ENCODE measurements at places on chromosomes 5 and 9.
A peak's percentile ranks its signal among the peaks of the same experiment; 100 is the strongest.

- no peaks in the 10 kb centered on the region for H3K27me3 ChIP-seq
- no peak overlapping the region for H3K4me3 ChIP-seq
- no peak overlapping the region for H3K27ac ChIP-seq
- peaks cover 13% of the 10 kb centered on the region for H3K4me1 ChIP-seq
- no peak for DNase-seq
Measured at GRCh38 chr9:135909371-135909770, 2.0 kb upstream of the CAMSAP1 start.

DNA sequence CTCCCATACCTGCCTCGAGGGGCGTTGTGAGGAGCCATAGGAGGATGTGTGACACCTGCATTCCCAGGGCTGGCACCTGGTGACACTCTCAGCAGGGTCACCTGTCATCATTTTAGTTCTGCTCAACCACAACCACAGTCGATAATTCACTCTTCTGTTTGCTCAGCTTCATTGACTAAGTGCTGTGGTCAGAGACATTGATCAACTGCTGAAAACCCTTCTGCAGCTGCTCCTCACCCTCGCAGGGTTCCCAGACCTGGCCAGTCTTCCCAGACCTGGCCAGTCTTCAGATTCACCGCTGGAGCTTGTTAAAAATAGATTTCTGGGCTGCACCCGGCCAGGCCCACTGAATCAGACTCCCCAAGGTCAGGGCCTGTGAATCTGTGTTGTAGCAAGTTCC lies 92.8 kb downstream of the MVB12B start:
- H3K27me3 ChIP-seq, result no peaks in the 10 kb centered on the region
- no peak for DNase-seq
- H3K27ac ChIP-seq, result no peak overlapping the region
- peaks cover 13% of the 10 kb centered on the region for H3K36me3 ChIP-seq

DNA sequence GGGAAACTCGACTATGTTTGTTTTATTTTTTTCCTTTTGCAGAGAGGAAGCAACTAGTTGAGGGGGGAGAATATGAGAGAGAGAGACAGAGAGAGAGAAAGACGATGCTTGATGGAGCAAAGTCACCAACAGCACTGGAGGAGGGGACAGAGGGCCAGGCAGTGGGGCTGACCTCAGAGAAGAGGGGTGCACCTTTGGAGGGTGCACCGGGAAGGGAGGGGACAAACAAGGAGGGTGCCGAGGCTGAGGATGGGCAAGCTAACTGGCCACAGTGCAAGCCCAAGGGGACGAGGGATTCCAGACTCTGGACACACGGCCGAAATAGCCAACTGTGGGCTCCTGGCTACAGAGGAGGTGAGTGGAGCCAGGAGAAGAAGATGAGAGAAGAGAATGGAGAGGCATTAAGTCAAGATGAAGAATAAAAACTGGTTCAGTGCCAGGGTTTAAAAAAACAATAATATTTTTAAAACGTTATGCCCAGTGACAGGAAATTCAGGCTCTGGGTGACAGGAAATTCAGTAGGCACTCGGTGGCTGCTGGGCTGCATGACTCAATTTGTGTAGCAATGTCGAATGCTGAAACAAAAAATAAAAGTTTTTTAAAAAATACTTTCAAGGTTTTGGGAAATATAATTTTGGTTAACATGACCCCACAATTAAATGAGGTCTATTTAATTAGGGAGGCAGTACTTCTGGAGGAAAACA lies 13.3 kb upstream of the GLRX start:
- DNase-seq, result peak; percentile 49
- no peaks in the 10 kb centered on the region for H3K36me3 ChIP-seq
- no peak overlapping the region for H3K27ac ChIP-seq
- peaks cover 2% of the 10 kb centered on the region for H3K4me1 ChIP-seq
- H3K27me3 ChIP-seq, result no peaks in the 10 kb centered on the region
- no peak overlapping the region for H3K4me3 ChIP-seq

- H3K36me3 ChIP-seq, result peaks cover 39% of the 10 kb centered on the region
- H3K27ac ChIP-seq, result peak overlapping the region; percentile 100
- DNase-seq, result no peak
- H3K27me3 ChIP-seq, result no peaks in the 10 kb centered on the region
- peaks cover 22% of the 10 kb centered on the region for H3K4me1 ChIP-seq
- H3K4me3 ChIP-seq, result no peak overlapping the region
Measured at GRCh38 chr9:710951-711745, 130.3 kb upstream of the DMRT1 start.

- DNase-seq, result no peak
- H3K27ac ChIP-seq, result no peak overlapping the region
- H3K36me3 ChIP-seq, result no peaks in the 10 kb centered on the region
- H3K4me3 ChIP-seq, result no peak overlapping the region
Measured at GRCh38 chr5:52491818-52492217, 295.9 kb upstream of the ITGA1 start.

DNA sequence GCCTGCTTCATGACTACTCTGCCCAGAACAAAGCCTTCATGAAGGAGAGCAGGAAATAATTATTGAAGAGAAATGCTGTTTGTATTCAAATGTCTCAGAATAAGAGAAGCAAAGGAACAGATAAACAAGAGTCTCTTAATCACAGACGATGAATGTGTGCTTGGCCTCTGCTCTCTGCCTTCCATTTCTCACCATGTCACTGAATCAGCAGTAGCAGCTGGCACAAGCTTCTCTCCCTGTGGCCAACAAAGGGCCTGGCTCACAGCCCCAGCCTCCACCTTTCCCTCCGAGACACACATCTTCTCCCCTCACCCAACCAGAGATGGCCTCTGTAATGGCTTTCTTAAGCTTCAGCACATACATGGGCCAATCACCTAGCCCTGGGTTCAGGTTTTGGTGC lies 128.1 kb upstream of the SLIT3 start:
- H3K4me3 ChIP-seq, result no peak overlapping the region
- DNase-seq, result no peak
- H3K4me1 ChIP-seq, result peaks cover 3% of the 10 kb centered on the region
- H3K36me3 ChIP-seq, result no peaks in the 10 kb centered on the region
- H3K27ac ChIP-seq, result no peak overlapping the region

DNA sequence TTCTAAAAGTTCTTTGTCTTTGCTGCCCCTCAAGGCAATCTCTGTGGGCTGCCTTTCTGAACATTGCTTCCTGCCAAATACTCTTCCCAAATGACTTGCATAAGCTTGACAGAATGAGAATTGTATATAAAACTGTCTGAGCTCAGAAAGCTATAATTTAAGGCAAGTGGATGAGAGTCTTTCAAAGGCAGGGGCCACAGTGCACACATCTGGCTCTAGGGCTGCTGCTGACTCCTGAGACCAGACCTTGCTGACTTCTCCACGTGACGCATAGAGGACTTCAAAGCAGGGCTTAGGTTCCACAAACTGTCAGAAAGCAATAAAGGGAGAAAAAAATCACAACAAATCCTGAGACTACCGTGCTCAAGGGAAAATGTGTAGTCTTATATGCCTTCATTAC lies 79.4 kb upstream of the DIRAS2 start:
- H3K27me3 ChIP-seq, result no peaks in the 10 kb centered on the region
- no peak overlapping the region for H3K4me3 ChIP-seq
- H3K36me3 ChIP-seq, result no peaks in the 10 kb centered on the region
- no peak for DNase-seq
- H3K27ac ChIP-seq, result no peak overlapping the region
- H3K4me1 ChIP-seq, result no peaks in the 10 kb centered on the region

- no peaks in the 10 kb centered on the region for H3K36me3 ChIP-seq
- H3K4me3 ChIP-seq, result no peak overlapping the region
- H3K27ac ChIP-seq, result no peak overlapping the region
- H3K4me1 ChIP-seq, result peaks cover 25% of the 10 kb centered on the region
- no peaks in the 10 kb centered on the region for H3K27me3 ChIP-seq
- DNase-seq, result no peak
Measured at GRCh38 chr9:99052815-99053715, 51.8 kb upstream of the TGFBR1 start.

DNA sequence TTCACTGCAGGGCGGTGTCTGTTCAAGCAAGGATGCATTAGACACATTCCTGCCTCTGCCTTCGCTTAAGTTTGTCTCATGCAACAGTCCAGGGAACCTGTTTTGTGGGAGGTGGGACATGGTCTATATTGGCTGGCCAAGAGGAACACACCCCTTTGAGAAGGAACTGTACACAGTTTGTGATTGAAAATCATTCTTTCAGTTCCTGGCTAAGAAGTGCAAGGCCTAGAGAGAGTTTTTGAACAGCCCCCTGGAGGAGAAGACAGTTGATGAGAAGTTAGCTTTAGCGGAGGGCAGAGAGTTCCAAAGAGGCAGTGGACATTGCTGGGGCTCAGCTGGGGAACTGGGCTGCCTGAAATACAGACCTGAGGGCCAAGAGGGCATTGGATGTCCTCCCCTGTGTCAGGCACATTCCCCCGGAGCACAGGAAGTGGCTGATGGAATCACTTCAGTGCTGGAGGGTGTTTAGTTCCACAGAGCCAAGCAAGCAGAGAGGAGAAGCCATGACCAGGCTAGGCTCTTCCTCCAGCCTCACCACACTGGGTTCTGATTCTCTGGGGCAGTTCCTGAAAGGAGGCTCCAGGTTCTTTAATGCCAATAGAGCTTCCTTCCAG lies 66.6 kb downstream of the RGS3 start:
- H3K4me3 ChIP-seq, result no peak overlapping the region
- peak; percentile 46 for DNase-seq
- H3K27me3 ChIP-seq, result no peaks in the 10 kb centered on the region
- peak overlapping the region; percentile 65 for H3K27ac ChIP-seq
- peaks cover 4% of the 10 kb centered on the region for H3K36me3 ChIP-seq
- peaks cover 40% of the 10 kb centered on the region for H3K4me1 ChIP-seq

DNA sequence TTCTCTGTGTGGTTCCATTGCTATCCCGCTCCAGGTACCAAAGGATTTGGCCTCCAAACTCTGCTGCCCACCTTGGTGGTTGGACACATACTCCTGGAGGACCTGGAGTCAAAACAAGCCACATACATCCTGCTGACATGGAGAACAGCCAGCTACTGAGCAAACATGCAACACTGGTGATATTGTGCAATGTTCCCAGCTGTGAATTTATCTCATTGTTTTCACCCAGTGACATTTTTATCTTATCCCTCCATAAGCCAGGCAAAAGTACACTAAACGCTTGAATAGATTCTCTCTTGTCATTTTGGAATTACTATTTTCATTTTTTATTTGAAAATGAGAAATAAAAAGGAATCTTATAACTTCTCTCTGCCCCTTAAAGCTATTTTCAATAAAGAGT lies 11.1 kb upstream of the CTSL start:
- no peaks in the 10 kb centered on the region for H3K36me3 ChIP-seq
- no peak overlapping the region for H3K27ac ChIP-seq
- DNase-seq, result peak; percentile 66
- no peaks in the 10 kb centered on the region for H3K27me3 ChIP-seq
- peaks cover 9% of the 10 kb centered on the region for H3K4me1 ChIP-seq

- no peak for DNase-seq
- H3K4me1 ChIP-seq, result no peaks in the 10 kb centered on the region
- H3K4me3 ChIP-seq, result no peak overlapping the region
- no peak overlapping the region for H3K27ac ChIP-seq
Measured at GRCh38 chr5:139126711-139127111, 71.5 kb downstream of the SIL1 start.

GRCh38 chr5:6469836-6470235 lies 21.2 kb downstream of the UBE2QL1 start:
- no peak overlapping the region for H3K27ac ChIP-seq
- no peak for DNase-seq
- no peaks in the 10 kb centered on the region for H3K27me3 ChIP-seq

DNA sequence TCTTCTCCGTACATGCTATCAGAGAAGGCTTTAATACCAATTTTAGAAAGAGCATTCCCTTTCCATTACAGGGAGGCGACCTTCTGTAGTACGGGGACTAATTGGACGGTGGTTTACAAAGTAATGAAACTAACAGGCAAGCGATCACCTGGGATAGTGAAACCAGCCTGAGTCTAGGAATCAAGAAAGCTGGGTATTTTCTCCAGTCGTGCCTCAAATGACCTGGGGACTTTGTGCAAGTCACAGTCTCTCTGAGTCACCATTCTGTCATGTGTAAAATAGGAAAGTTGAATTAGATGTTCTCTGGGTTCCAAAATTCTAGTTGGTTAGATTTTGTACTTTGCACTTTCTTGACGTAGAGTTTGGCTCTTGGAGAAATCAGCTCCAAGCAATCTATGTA lies 22.7 kb upstream of the SSBP2 start:
- H3K27me3 ChIP-seq, result no peaks in the 10 kb centered on the region
- DNase-seq, result no peak
- H3K36me3 ChIP-seq, result no peaks in the 10 kb centered on the region
- H3K4me1 ChIP-seq, result no peaks in the 10 kb centered on the region
- H3K27ac ChIP-seq, result no peak overlapping the region
- no peak overlapping the region for H3K4me3 ChIP-seq

- no peaks in the 10 kb centered on the region for H3K27me3 ChIP-seq
- no peak for DNase-seq
- H3K4me3 ChIP-seq, result no peak overlapping the region
- peaks cover 33% of the 10 kb centered on the region for H3K36me3 ChIP-seq
Measured at GRCh38 chr5:138351056-138351455, 1.4 kb upstream of the KDM3B start.

GRCh38 chr9:108830272-108830671 lies 25.5 kb downstream of the ACTL7B start:
- no peaks in the 10 kb centered on the region for H3K4me1 ChIP-seq
- H3K4me3 ChIP-seq, result no peak overlapping the region
- no peaks in the 10 kb centered on the region for H3K36me3 ChIP-seq
- H3K27ac ChIP-seq, result no peak overlapping the region
- DNase-seq, result no peak

GRCh38 chr5:159198063-159199036 lies 11.0 kb downstream of the RNF145 start:
- H3K27ac ChIP-seq, result no peak overlapping the region
- no peak overlapping the region for H3K4me3 ChIP-seq
- no peaks in the 10 kb centered on the region for H3K4me1 ChIP-seq
- DNase-seq, result no peak

DNA sequence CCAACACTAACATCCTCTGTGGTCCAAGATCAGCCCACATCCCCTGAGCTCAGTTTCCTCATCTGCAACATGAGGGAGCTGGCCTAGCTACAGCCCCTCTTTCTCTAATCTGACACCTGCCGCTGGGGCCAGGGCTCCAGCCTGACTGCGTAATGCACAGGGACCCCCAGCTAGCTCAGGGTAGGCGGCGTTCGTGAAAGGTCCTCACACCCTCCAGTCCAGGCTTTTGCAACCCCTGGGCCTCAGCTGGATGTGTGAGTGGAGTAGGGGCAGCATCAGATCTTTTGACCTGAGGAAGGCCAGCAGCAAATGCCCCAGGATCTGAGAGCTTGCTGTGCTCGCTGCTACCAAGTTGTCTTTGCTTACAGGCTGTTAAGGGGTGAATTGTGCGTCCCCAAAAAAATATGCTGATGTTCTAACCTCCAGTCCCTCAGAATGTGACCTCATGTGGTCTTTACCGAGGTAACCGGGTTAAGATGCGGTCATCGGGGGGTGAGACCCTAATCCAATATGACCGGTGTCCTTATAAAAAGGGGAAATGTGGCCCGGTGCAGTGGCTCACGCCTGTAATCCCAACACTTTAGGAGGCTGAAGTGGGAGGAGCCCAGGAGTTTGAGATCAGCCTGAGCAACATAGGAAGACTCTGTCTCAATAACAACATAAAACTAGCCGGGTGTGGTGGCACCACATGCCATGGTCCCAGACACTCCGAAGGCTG lies 47.8 kb downstream of the PLPP7 start:
- no peaks in the 10 kb centered on the region for H3K27me3 ChIP-seq
- H3K4me1 ChIP-seq, result no peaks in the 10 kb centered on the region
- H3K36me3 ChIP-seq, result no peaks in the 10 kb centered on the region
- no peak overlapping the region for H3K27ac ChIP-seq
- DNase-seq, result no peak

All from trophoblast cell (in vitro differentiated cells and primary cell).